ENCODE measurements at places on chromosomes 3 and 15.

GRCh38 chr15:65189102-65189740 lies 4.1 kb upstream of the CLPX start:
- DNase-seq, result peak; percentile 23

- DNase-seq, result no peak
These were observed 34.5 kb downstream of the DAPK2 start for GRCh38 chr15:64011736-64012135.

DNA sequence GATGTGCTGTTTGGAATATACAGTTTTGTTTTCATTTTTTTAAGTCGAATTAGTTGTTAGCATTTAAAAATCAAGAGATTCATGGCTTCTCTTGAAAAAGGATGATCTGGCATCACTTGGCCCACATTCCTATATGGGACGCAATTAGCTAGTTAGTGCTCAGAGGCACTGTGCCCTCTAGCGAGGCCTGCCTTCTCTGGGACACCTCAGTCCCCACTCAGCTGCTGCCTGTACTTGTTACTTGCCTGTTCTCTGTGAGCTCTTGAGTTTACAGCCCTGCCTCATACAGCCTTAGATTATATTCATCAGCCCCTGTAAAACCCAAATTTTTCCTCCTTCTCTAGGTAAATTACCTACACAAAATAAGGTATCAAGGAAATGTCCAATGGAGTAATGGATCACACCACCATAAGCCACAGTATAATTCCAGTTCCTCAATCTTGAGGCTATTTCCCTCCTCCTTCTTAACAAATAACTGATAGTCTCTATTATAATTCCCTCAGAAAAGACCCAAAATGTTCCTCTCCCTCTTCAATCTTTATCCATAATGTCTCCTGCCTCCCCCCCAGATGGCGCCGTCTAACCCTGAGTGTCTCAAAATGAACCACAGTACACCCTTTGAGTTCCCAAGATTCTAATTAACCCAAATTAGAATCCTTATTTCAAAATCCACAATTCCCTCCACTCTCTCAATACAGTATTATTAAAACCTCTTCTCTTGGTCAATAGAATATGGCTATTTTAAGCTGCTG lies 2.7 kb downstream of the ZMAT3 start:
- DNase-seq, result no peak

DNA sequence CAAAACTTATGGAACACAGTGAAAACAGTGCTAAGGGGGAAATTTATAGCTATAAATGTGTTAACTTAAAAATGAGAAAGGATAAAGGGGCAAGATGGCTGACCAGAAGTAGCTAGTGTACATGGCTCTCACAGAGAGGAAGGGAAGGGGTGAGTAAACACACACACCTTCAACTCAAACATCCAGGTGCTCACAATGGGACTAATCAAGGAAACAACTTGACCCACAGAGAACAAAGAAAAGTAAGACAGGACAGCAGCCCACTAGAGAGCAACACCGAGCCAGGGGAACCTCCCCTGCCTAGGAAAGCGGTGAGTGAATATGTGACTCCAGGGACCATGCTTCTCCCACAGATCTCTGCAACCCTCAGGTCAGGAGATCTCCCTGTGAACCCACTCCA lies 85.0 kb upstream of the UBP1 start:
- DNase-seq, result no peak

GRCh38 chr3:89268059-89268458 lies 160.6 kb downstream of the EPHA3 start:
- no peak for DNase-seq

All from mammary epithelial cell (primary cell).